ENCODE measurements at places on chromosomes 16 and 17.

- no peak for DNase-seq
Observed at GRCh38 chr17:69218986-69219385, 9.6 kb downstream of the ABCA10 start.

DNA sequence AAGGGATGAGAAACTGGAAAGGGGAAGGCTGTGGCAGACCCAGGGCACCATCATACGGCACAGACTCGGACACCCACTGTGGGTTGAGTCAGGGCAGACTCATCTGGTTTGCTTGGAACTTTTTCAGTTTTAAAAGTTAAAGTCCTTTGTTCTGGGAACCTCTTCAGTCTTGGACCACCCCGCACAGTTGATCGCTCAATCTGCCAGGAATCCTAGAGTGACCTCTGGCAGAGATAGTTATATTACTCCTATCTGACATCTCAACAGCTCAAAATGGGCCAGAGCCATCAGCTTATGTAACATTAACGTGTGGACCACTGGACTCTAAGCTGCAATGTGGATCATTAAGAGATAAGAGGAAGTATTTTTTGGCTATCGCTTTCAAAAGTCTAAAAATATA, 164.3 kb downstream of the ABCA8 start:
- DNase-seq, result no peak

- no peak for DNase-seq
Observed at GRCh38 chr17:62927083-62927482, 39.0 kb upstream of the TANC2 start.

DNA sequence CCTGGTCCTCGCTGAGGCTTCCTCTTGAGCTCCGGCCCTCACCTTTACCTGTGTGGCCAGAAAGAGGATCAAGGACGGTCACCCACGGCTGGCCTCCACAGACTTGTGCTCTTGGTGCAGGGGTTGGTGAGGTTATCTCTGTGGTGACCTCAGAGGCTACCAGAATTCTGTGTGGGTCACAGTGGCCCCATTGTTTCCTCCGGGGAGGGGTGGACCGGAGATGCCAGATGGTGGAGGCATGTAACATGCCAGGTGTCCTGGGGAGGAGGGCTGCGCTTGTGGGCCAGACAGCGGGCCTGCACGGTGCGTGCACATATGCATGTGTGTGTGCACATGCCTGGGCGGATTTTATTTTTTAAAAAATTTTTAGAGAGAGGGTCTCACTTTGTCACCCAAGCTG, 6.3 kb downstream of the SGCA start:
- no peak for DNase-seq

DNA sequence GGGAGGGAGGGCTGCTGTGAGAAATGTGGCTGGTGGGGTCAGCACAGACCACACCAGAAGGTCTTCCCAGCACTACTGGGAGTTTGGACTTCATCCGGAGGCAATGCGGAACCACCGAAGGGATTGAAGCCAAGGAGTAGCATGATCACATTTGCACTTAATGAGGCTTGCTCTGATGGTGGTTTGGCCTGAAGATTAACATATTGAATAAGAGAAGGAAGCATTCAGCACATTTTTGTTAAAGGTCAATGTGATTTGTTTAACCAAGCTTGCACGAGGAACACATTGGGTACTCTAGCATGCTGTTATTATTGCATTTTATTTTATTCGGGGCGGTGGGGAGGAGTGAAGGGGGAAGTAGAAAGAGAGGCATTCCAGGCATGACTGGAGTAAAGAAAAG, 378.6 kb downstream of the UTP18 start:
- DNase-seq, result no peak

- DNase-seq, result peak; percentile 59
Observed at GRCh38 chr17:56977673-56978395, at the start of gene SCPEP1. SCPEP1 (plus strand) TSS chr17:56978131; CDS start chr17:56978160, 29 bp downstream.

- no peak for DNase-seq
Observed at GRCh38 chr16:1981398-1981836, at the start of gene NOXO1. NOXO1 (minus strand) TSS chr16:1981469; CDS start chr16:1981179, 290 bp downstream.
